ENCODE measurements at places on chromosomes 11 and 22.
A peak's percentile ranks its signal among the peaks of the same experiment; 100 is the strongest.

GRCh38 chr11:61037441-61038093 is 64.7 kb upstream of the CD5 start:
- ATAC-seq, result peak; percentile 65

GRCh38 chr11:65329478-65329877 is 4.2 kb upstream of the DPF2 start:
- no peak for ATAC-seq

DNA sequence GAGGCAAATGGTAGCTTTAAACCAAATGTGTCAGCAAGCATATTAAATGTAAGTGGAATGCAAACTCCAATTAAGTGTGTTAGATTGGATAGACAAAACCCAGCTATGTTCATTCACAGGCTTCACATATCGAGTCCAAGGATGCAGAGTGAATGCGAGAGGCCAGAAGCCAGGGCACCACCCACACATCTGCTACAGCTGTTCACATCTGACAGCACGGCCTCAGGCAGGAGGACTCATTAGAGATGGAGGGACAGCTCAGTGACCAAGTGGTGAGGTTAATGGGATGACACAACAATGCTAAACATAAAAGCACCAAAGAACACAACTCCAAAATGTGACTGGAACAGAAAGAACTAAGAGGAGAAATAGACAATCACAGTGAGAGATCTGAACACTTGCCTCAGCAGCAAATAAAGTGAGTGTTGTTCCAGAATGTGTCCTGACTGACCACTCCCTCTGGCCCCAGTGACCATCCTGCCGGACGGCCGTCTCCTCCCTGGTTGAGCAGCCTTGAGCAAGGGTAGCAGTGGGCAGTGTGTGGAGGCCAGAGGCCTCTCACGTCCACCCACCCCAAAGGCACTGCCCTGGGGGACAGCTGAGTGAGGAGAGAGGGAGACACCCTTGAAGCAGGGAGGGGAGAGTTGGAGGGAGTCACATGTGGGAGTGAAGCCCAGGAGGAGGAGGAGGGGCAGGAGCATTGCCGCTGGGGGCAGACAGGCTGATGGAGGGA is 23.8 kb downstream of the ALG12 start:
- ATAC-seq, result peak; percentile 30

DNA sequence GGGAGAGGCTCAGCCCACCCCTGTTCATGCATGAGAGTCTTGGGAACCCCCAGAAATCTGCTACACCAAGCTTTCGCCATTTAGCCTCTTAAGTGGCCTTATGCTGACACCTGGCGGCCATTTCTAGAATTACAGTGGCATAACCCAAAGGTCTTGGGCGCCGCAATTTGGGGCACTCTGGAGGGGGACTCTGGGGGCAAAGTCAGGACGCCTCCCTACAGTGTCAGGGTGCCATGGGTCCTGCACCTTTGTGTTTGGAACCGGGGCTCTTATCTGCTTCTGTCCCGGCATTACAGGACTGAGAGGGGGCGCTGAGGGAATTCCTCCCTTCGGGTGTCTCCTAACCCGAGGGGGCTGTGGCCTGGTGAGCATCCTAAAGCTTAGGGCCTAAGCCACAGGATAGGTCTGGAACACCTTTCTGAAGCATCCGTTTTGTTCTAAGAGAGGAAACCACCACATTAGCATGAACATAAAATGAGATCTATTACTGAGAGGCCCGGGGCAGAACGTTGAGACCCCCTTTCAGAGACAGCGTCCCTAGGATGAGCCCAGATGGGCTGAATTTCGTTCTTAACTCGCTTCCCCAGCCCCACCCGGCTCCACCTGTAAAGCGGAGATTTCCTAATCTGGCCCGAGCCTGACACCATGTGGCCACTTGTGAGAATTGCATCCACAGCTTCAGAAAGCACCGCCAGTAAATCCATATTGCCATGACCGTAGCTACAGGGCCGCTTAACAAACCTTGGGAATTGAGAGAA is 9.3 kb downstream of the INS start:
- peak; percentile 70 for ATAC-seq

Data from SK-N-SH treated with all-trans-retinoic acid at 6 μM for 48 hours (cell line).